ENCODE measurements at places on chromosomes 12 and 14.
A peak's percentile ranks its signal among the peaks of the same experiment; 100 is the strongest.

- no peak for DNase-seq
Observed at GRCh38 chr14:73740618-73741326, 26.6 kb upstream of the PNMA1 start.

DNA sequence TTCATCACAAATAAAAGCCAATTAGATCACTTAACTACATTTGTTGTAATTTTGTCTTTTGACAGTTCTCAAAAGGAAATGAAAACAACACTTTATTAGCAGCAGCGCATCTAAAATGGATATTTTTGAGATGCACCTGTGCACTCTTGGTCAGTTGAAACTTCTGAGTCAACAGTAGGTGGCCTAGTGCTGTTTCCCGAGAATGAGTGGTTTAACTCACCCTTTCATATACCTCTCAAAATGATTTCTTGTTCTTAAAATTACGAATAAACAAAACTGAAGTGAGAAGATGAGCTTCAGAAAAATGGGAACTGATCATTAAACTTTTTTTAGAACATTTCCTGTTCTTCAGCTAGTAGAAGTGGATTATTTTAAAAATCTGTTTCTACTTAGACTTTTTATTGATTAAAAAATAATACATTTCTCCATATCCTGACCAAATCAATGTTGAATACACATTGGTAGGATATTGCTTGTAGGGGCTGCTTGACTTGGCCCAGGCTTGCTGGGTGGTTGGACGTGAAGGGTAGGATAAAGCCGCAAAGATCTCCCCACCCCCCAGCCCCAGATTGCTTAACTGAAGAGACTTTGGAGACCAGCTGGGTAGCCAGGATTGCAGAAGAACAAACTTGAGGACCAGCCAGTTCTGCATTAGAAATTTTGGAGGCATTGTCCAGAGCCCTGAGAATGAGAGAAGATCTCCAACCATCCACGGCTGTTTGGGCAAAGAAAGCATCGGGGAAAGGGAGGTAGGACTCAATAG is 22.3 kb upstream of the STK38L start:
- DNase-seq: no peak

GRCh38 chr12:49720214-49720613 is 13.0 kb upstream of the FMNL3 start:
- DNase-seq: no peak

DNA sequence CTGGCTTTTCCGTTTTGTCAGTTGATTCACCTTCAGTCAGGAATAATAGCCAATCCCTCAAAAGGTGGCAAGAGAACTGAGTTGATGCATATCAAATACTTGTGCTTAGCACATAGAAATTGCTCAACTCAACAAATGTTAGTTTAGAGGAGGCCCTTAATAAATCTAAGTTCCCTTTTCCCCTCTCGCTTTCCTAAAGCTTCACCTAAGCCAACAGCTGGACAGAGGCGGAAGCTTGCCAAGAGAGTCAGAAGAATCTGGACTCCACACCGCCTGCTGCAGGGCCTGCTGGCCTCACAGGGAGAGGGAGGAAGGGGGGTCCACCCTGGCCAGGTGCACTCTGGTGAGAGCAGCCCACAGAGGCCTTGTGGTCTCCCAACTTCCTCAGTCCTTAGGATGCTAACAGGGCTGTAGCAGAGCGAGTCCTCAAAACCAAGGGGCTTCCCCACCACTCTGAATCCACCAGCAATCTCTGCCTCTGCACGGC is 213.1 kb downstream of the CHST11 start:
- no peak for DNase-seq

- DNase-seq: no peak
Observed at GRCh38 chr12:119113496-119113986, 65.2 kb upstream of the HSPB8 start.

DNA sequence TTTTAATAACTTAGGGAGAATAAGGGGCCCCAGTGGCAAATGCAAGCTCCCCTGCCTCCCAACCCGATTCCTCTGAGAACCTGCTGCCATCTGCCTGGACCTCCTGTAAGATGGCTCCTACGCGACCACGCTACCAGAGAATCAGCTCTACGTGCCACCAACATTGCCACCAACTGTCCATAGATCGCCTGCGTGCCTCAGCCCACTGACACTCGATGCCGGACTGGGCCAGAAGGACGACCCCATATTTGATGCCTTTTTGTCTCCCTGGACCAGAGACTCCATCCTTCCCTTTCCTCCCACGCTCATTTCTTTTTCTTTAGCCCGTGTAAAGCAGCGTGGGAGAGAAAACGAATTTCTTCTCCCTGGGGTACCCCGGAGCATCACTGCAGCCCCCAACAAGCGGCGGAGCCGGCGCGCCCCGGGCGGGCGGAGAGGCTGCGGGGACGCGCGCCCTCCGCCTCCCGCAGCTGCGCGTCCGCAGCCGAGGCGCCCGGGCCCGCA is 565 bp upstream of the KLHL42 start:
- peak; percentile 49 for DNase-seq
